ENCODE measurements at places on chromosomes 2 and 18.
A peak's percentile ranks its signal among the peaks of the same experiment; 100 is the strongest.

- no peaks in the 10 kb centered on the region for H3K27me3 ChIP-seq
- H3K4me1 ChIP-seq, result no peaks in the 10 kb centered on the region
- no peak for DNase-seq
- H3K36me3 ChIP-seq, result no peaks in the 10 kb centered on the region
- no peak overlapping the region for H3K27ac ChIP-seq
- no peak overlapping the region for H3K4me3 ChIP-seq
Measured at GRCh38 chr18:38586327-38586726, 1020.7 kb upstream of the CELF4 start.

GRCh38 chr2:200733713-200734198 is 78.0 kb upstream of the BZW1 start:
- no peak for DNase-seq
- H3K4me3 ChIP-seq, result no peak overlapping the region
- H3K36me3 ChIP-seq, result no peaks in the 10 kb centered on the region
- H3K27ac ChIP-seq, result no peak overlapping the region
- peaks cover 5% of the 10 kb centered on the region for H3K4me1 ChIP-seq
- no peaks in the 10 kb centered on the region for H3K27me3 ChIP-seq

DNA sequence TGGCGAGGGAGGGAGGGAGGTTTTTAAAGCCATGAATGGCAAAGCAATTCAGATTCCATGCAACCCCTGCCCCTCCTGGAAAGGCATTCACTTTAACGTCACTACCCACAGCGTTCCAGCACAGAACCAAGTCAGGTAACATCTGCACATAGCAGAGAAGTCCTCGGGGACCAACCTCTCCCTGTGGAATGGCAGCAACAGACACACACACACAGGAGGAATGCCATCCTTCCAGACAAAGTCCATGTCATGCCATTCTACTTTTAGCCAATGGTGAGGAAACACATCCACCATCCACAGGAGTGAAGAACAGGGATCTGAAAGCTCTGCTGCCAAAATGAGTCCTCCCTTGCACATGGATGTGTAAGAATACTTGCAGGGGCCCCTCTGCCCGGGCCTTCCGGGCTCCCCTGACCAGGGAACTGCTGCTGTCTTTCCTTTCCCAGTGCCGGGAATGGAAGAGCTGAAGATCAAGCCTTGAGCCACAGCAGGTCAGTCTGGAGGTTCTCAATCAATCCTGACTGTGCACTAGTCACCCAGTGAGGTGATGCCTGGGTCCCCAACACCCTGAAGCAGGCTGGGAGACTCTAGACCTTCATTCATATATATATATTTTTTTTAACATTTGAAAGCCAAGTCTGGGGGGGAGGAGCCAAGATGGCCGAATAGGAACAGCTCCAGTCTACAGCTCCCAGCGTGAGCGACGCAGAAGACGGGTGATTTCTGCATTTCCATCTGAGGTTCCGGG is 63.7 kb downstream of the UXS1 start:
- H3K4me3 ChIP-seq, result no peak overlapping the region
- no peaks in the 10 kb centered on the region for H3K36me3 ChIP-seq
- no peak overlapping the region for H3K27ac ChIP-seq
- H3K4me1 ChIP-seq, result no peaks in the 10 kb centered on the region
- H3K27me3 ChIP-seq, result no peaks in the 10 kb centered on the region
- DNase-seq, result no peak

DNA sequence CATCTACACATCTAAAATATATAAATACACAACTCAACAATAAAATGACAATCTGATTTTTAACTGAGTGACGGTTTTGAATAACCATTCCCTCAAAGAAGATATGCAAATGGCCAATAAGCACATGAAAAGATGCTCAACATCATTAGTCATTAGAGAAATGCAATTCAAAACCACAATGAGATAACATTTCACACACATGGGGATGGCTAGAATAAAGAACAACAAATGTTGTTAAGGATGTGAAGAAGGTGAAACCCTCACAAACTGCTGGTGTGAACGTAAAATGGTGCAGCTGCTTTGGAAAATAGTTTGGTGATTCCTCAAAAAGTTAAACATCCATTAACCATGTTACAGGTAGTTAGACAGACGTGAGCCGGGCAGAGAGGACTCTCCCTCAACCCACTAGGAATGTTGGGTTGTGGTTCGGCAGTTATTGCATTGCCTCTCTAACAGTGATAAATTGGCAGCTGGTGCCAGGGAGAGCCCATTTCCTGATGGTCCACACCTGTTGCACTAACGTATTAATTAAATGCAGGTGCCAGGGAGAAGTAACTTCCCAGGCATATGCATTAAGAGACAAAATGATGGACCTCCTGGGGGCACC is 22.3 kb upstream of the DUSP2 start:
- DNase-seq, result no peak
- H3K4me3 ChIP-seq, result no peak overlapping the region
- H3K36me3 ChIP-seq, result no peaks in the 10 kb centered on the region
- H3K27ac ChIP-seq, result no peak overlapping the region
- no peaks in the 10 kb centered on the region for H3K27me3 ChIP-seq
- H3K4me1 ChIP-seq, result no peaks in the 10 kb centered on the region

DNA sequence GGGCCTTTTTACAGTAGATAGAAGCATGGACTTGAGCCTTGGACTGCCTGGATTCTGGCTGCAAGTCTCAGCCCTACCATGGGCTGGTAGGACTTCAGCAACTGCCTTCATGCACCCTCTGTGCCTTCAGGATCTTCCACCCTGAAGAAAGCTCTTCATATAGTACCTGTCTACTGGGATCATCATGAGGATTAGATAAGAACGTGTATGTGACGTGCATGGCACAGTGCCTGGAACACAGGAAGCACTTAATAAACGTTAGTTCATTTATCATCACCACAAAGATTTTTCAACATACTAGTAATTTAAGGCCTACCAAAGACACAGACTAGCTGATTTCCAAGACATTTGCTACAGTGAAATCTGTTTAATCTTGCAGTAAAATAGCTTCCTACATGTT is 53.2 kb upstream of the ITM2C start:
- DNase-seq, result no peak
- no peaks in the 10 kb centered on the region for H3K27me3 ChIP-seq
- peaks cover 6% of the 10 kb centered on the region for H3K36me3 ChIP-seq
- no peaks in the 10 kb centered on the region for H3K4me1 ChIP-seq

DNA sequence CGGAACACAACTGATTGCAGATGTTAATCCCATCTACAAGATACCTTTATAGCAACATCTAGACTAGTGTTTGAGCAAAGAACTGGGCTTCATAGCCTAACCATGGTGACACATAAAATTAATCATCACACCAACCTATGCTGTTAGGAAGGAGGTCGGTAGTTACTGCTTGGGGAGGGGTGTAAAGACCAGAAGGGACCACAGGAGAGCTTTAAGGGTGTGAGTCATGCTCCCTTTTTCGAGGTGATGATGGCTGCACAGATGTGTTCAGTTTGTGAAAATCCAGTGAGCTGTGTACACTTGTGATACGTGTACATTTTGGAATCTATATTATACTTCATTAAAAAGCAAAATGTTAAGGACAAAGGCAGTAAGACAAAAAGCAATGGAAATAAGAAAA is 4.6 kb upstream of the SEH1L start:
- H3K27me3 ChIP-seq, result no peaks in the 10 kb centered on the region
- DNase-seq, result no peak
- H3K36me3 ChIP-seq, result no peaks in the 10 kb centered on the region
- no peak overlapping the region for H3K4me3 ChIP-seq
- H3K27ac ChIP-seq, result no peak overlapping the region

DNA sequence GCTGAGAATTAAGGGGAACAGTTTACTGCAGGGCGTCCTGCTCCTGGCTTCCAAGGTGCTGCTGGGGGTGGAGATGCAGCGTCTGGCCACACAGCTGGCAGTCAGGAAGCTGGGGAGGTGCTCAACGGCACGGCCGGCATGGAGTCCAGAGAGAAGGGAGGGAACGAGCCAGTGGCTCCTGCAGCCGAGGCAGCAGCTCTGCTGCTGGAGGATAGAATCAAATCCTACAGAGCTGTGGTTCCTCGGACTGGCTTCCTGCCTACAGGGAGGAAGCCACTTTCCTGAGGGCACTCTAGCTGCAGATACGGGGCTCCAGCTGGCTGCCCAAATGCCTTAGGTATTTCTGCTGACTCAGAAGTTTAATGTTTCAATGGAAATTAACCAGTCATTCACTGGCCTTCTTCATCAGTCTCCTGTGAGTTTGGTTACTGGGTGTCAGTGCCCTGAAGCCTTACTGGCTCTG is 266.3 kb downstream of the TWIST2 start:
- DNase-seq, result no peak
- H3K4me3 ChIP-seq, result no peak overlapping the region
- H3K4me1 ChIP-seq, result no peaks in the 10 kb centered on the region
- H3K27ac ChIP-seq, result no peak overlapping the region
- no peaks in the 10 kb centered on the region for H3K27me3 ChIP-seq

DNA sequence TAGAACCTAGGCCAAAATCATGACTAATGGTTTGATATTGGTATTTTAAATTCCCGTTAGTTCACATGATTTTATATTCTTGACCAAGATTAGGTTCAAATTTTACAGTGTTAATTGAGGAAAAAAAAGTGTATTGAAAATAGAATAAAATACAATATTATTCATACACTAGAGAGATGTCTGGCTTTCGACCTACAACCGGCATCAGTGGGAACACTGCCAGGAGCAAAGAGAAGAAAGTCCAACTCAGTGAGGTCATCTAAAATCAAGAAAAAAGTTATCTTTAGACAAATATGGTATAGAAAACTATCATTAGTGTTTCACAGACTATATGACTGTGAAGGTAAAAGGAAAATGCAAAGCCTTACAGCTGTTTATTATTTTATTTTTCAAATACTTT is 81.5 kb downstream of the PIGN start:
- H3K27ac ChIP-seq, result no peak overlapping the region
- no peaks in the 10 kb centered on the region for H3K27me3 ChIP-seq
- no peaks in the 10 kb centered on the region for H3K36me3 ChIP-seq

DNA sequence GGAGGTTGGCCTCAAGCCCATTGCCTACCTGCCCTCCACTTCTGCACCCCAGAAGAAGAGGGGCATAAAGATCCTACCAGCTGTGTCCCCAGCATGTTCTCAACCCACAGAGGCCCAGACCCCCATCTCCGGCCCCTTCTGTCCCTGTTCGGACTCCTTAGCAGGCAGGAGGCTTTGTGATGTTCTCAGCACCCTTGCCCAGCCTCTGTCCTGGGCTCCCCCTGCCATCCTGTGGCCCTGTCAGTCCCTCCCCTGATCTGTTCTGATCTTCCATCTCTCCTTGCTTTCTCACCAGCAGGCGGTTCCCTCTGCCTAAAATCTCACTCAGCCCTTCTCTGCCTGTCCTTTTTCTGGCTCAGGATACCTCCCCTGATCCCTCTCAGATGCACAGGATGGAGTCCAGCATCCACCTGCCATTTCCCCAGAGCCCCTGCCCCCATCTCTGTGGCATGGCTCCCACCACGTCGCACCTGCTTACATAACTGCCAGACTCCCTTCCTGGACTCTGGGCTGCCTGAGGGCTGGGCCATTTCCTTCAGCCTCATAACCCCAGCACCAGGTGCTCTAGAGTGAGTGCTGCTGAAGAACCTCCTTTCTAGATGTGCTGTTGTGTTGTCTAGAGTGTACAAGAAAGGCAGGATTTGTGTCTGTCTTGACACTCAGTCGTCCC is 134.0 kb downstream of the CTIF start:
- H3K27me3 ChIP-seq, result no peaks in the 10 kb centered on the region
- H3K4me1 ChIP-seq, result no peaks in the 10 kb centered on the region
- H3K36me3 ChIP-seq, result no peaks in the 10 kb centered on the region
- DNase-seq, result no peak
- no peak overlapping the region for H3K4me3 ChIP-seq

GRCh38 chr2:8502316-8502715 is 179.5 kb upstream of the ID2 start:
- H3K36me3 ChIP-seq, result no peaks in the 10 kb centered on the region
- no peaks in the 10 kb centered on the region for H3K27me3 ChIP-seq
- no peak overlapping the region for H3K4me3 ChIP-seq
- no peak for DNase-seq
- no peaks in the 10 kb centered on the region for H3K4me1 ChIP-seq

DNA sequence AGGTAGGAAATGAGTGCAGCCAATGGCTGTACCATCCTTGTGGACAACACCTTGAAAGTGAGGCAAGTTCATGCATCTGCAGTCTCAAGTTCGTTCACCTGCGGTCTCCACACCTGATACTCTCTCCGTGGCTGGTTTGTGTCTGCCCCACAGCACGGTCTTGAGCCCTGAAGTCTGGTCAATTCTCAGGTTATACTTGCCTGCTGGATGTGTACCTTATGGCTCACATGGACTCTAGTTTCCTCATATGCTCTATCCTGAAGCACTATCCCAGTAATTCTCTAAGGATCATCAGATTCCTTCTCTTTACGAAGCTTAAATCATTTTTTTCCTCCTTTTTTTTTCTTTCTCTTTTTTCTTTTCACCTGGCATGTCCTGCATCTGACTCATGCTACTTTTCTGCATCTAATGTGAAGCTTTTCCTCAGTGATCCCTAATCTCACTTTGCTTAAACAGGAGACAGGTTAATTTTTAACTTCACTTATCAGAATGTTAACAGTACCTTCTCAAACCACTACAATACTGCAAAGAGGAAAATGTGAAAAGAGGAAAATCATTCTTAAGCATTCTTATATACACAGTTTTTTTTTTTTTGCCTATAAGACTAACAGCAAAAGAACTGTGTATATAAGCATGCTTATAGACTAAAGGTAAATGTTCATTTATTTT is 511.2 kb downstream of the SOX11 start:
- no peak overlapping the region for H3K27ac ChIP-seq
- H3K27me3 ChIP-seq, result no peaks in the 10 kb centered on the region
- H3K4me3 ChIP-seq, result no peak overlapping the region
- H3K36me3 ChIP-seq, result no peaks in the 10 kb centered on the region
- H3K4me1 ChIP-seq, result no peaks in the 10 kb centered on the region

DNA sequence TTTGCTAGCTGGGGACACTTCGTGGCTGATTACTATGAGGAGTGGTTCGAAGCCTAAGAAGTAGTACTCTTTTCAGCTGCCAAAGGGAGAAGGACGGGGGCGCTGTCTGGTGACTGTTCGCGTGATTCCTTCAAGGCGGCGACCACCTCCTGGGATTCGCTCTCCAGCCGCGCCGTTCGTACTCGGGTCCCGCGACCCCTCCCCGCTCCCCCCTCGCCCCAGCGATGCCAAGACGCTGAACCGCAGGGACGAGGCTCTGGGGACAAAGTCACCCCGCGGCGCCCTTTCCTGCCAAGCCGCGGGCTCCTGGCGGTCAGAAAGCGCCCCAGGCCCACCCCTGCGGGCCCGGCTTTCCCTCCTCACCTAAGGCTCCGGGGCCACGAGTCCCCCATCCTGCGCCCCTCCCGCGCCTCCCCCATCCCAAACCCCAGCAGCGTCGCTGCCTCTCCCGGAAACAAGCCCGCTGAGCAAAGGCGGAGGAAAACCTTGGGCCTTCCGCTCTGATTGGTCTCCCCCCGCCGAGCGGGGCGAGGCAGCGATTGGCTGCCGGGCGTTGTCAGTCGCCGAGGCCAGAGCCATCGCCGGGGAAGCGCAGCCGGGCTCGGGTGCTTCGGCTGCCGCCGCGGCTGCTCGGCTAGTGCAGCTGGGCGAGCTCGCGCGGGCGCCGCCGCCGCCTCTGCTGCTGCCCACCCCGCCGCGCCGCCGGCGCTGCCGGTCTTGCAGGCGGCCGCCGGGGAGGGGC is 404.3 kb downstream of the XIRP2 start:
- H3K4me1 ChIP-seq, result no peaks in the 10 kb centered on the region
- H3K4me3 ChIP-seq, result peak within 1 kb of the TSS; percentile 43
- no peaks in the 10 kb centered on the region for H3K27me3 ChIP-seq
- no peaks in the 10 kb centered on the region for H3K36me3 ChIP-seq
- H3K27ac ChIP-seq, result no peak within 1 kb of the TSS

Data from aorta (tissue), 5 donors.